Pancreas (tissue), 10 donors: ENCODE measurements at places on chromosomes 11 and 22. TPM values are rescaled to one million over a fixed set of nuclear protein-coding genes. Genes with fewer than 3 reads are reported as not detected.
A peak's percentile ranks its signal among the peaks of the same experiment; 100 is the strongest.

The OR6A2 gene
- polyA plus RNA-seq = not detected

The SLC2A11 gene
- 19.2 TPM for polyA plus RNA-seq

The LSP1 gene
- polyA plus RNA-seq = 8.6 TPM

The IL18 gene
- polyA plus RNA-seq = 9.1 TPM

- DNase-seq = peak; percentile 33
Observed at GRCh38 chr11:96045622-96046456, 121.9 kb upstream of the MTMR2 start.

GRCh38 chr11:127825183-127825582 is 762.2 kb downstream of the ETS1 start:
- DNase-seq = no peak

DNA sequence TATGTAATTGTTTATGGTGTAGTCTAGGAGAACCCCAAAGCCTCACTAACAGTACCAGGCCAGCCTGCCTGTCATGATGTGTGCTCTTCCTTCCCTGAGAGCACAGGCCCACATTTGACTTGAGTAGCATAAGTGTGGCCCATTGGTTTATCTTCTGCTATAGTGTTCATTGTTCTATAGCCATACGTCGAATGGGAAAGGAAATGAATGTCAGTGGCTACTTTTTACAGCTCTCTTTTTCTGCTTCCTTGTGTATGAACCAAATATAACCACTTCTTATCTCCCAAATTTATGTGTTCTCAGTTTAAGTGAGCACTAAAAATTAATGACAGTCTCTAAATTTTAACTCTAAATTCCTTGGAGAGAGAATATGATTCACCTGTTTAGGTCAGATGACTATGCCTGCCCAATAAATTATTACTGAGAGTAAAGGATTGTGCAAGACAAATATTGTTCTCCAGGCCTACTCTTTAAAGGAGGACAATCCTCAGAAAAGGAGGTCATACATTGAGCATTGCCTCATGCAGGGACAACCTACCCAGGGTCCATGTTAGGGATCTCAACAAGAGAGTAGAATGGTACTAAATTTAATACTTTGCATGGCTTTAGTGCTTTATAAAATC is 222.9 kb upstream of the ARHGAP20 start:
- no peak for DNase-seq

- DNase-seq = peak; percentile 63
Observed at GRCh38 chr11:127627629-127628457, 627.3 kb upstream of the KIRREL3 start.
